Neural progenitor cell (in vitro differentiated cells): ENCODE measurements at places on chromosomes 4 and X. TPM values are rescaled to one million over a fixed set of nuclear protein-coding genes. Genes with fewer than 3 reads are reported as not detected.
A peak's percentile ranks its signal among the peaks of the same experiment; 100 is the strongest.

The TMSB15C gene
- total RNA-seq: 18.8 and 20.6 TPM in 2 replicates

The COX7B gene
- 285 and 500 TPM in 2 replicates for total RNA-seq

GRCh38 chr4:8557151-8558076 lies 22.8 kb upstream of the GPR78 start:
- no peaks in the 10 kb centered on the region for H3K36me3 ChIP-seq
- DNase-seq: no peak
- no peaks in the 10 kb centered on the region for H3K27me3 ChIP-seq
- no peak overlapping the region for H3K27ac ChIP-seq
- H3K4me3 ChIP-seq: no peak overlapping the region

The AFP gene
- 0.62 TPM in 1 of 2 replicates, not detected in the other for total RNA-seq

- H3K36me3 ChIP-seq: no peaks in the 10 kb centered on the region
- H3K4me3 ChIP-seq: no peak overlapping the region
- H3K4me1 ChIP-seq: no peaks in the 10 kb centered on the region
- H3K27ac ChIP-seq: no peak overlapping the region
- DNase-seq: no peak
- H3K27me3 ChIP-seq: no peaks in the 10 kb centered on the region
Observed at GRCh38 chrX:120111611-120112010, 4.1 kb downstream of the RHOXF1 start.

The NPNT gene
- 0.22 TPM in 1 of 2 replicates, not detected in the other for total RNA-seq

- no peak overlapping the region for H3K4me3 ChIP-seq
- H3K27ac ChIP-seq: no peak overlapping the region
- H3K27me3 ChIP-seq: no peaks in the 10 kb centered on the region
- DNase-seq: no peak
Observed at GRCh38 chr4:139609647-139610046, 53.6 kb upstream of the SETD7 start.

DNA sequence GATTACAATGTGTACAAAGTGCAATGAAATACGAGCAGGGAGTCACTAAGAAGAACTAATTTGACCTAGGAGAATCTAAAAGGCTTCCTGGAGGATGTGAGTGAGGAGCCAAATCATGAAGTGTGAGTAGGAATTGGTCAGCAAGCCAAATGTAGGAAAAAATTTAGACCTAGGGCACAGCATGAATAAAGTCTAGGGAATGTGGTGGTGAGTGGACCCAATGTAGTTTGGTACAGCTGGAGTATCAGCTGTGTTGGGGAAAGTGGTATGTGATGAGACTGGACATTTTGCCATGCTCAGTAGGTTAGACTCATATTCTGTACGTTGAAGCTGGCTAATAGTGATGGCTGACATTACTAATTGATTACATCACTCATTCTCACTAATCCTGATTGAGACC lies 191.0 kb downstream of the AFF2 start:
- DNase-seq: no peak
- H3K27me3 ChIP-seq: no peaks in the 10 kb centered on the region
- H3K27ac ChIP-seq: no peak overlapping the region

DNA sequence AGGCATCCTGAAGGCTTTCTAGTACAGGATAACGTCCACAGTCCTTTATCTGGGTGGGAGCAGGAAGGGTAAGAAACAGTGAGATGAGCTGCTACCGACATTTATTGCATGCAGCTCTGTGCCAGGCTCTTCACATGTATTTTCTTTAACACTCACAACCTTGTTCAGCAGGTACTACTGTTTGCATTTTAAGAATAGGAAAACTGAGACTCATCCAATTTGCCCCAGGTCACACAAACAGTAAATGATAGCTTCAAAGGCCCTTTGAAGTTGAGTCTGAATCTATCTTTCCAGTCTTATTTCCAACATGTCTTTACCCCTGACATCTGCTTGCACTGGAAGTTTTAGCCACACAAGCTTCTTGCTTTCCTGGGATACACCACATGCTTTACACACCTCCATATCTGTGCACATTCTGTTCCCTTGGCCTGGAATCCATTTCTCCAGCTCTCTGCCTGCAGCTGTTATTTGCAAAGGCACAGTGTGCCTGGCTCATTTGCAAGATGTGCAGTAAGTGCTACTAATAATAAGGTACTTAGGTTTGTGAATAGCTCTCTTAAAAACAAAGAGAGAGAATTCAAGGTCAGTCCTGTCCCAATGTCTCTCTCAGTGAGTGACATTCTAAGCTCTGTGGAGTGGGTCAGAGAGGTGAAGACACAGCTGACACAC lies 61.2 kb downstream of the METTL14 start:
- no peaks in the 10 kb centered on the region for H3K27me3 ChIP-seq
- no peak for DNase-seq
- no peaks in the 10 kb centered on the region for H3K4me1 ChIP-seq
- H3K4me3 ChIP-seq: no peak overlapping the region

The TASL gene
- total RNA-seq: not detected in 2 replicates

DNA sequence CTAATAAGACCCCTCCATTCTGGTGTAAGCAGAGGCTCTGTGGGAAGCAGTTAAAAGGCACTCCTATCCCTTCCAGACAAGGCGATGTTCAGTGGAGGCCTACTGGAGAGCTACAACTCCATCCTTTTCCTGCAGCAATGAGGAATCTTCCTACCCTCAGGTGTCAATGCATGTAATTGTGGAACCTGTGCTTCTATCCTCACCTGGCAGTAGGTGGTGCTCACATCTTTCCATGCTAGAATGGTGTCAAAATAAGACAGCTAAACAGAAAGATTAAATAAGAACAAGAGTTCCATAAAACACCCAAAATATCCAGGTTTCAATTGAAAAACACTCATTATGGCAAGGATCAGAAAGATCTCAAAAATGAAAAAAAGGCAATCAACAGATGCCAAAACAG lies 224.6 kb downstream of the IL15 start:
- H3K27ac ChIP-seq: no peak overlapping the region
- DNase-seq: no peak
- H3K4me1 ChIP-seq: no peaks in the 10 kb centered on the region
- no peak overlapping the region for H3K4me3 ChIP-seq
- H3K36me3 ChIP-seq: no peaks in the 10 kb centered on the region

DNA sequence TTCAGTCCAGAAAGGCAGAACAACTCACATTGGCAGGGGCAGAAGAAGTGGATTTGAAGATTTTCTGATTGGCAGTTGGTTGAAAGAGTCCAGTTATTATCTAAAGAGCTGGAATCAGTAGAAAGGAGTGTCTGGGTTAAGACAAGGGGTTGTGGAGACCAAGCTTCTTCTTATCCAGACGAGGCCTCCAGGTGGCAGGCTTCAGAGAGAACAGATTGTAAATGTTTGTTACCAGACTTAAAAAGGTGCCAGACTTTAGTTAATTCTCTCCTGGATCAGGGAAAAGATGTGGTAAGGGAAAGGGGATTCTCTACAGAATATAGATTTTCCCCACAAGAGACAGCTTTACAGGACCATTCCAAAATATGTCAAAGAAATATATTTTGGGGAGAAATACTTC lies 36.7 kb upstream of the TLR3 start:
- no peak overlapping the region for H3K4me3 ChIP-seq
- H3K27ac ChIP-seq: no peak overlapping the region
- no peaks in the 10 kb centered on the region for H3K36me3 ChIP-seq
- DNase-seq: no peak
- no peaks in the 10 kb centered on the region for H3K27me3 ChIP-seq

The TBX22 gene
- total RNA-seq: 0.53 and 1.0 TPM in 2 replicates

DNA sequence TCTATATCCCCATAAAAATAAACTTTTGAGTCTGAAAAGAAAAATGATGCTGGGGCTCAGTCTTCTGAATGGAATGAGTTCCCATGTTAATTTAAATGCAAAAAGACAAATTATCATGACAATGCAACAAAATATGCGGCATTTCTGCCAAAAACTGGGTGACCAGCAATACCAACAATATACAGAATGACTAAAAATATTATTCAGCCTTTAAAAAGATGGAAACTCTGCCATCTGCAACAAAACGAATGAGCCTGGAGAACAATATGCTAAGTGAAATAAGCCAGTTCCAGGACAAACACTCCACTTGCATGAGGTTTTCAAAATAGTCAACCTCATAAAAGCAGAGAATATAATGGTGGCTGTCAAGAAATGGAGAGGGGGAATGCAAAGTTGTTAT lies 558.5 kb downstream of the IL15 start:
- no peaks in the 10 kb centered on the region for H3K27me3 ChIP-seq
- DNase-seq: no peak
- no peak overlapping the region for H3K4me3 ChIP-seq
- H3K36me3 ChIP-seq: no peaks in the 10 kb centered on the region

GRCh38 chr4:75726577-75726976 lies 2.2 kb downstream of the USO1 start:
- no peak overlapping the region for H3K27ac ChIP-seq
- no peaks in the 10 kb centered on the region for H3K36me3 ChIP-seq
- H3K27me3 ChIP-seq: no peaks in the 10 kb centered on the region
- peak overlapping the region; percentile 87 for H3K4me3 ChIP-seq
- no peak for DNase-seq

The CLNK gene
- not detected in 2 replicates for total RNA-seq

GRCh38 chr4:90542216-90542615 lies 415.0 kb downstream of the CCSER1 start:
- no peak overlapping the region for H3K27ac ChIP-seq
- no peaks in the 10 kb centered on the region for H3K27me3 ChIP-seq
- H3K4me3 ChIP-seq: no peak overlapping the region
- DNase-seq: no peak

DNA sequence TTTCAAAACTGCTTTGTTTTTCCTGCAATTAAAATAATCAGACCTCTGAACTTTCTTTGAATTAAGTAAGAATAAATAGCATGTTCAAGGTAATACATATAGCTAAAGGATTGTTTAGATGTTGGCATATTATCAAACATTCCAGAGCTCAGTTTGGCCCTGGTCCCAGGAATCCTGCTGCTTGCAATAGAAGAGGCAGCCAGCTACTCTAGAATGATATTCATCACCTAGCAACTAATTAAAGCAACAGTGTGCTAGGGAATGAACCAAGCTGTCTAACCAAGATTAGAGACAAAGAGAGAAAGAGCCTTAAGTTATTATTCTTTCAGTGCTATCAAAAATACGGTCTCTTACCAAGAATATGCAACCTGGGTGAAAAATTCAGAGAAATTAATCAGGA lies 460.9 kb downstream of the GABRG1 start:
- no peak overlapping the region for H3K4me3 ChIP-seq
- no peaks in the 10 kb centered on the region for H3K36me3 ChIP-seq
- H3K27me3 ChIP-seq: no peaks in the 10 kb centered on the region
- DNase-seq: peak; percentile 13

The TRMT2B gene
- 11.3 and 11.5 TPM in 2 replicates for total RNA-seq

The PRRG1 gene
- 6.9 and 8.7 TPM in 2 replicates for total RNA-seq

The ZNF595 gene
- 29.1 and 36.0 TPM in 2 replicates for total RNA-seq

The CXCL13 gene
- not detected in 2 replicates for total RNA-seq

DNA sequence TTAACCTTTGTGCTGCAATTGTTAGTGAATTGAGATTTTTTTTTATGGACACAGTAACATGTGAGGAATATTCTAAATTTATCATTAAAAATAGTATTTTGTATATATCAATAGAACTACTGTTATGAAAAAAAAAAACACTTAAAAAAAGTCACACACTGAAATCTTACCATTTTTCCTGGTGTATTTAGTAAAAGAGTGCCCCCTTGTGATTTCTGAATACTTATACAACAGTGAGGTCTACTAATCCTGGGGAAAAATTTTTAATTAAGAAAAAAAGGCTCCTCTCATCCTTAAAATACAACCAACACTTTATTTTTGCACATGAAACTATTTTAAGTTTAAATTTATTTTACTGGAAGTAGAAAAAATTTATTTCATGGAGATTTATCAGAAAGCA lies 56.4 kb upstream of the SPOCK3 start:
- H3K4me3 ChIP-seq: no peak overlapping the region
- DNase-seq: peak; percentile 29
- no peaks in the 10 kb centered on the region for H3K4me1 ChIP-seq
- H3K27me3 ChIP-seq: no peaks in the 10 kb centered on the region
- H3K27ac ChIP-seq: no peak overlapping the region

The CWH43 gene
- total RNA-seq: not detected in 2 replicates

DNA sequence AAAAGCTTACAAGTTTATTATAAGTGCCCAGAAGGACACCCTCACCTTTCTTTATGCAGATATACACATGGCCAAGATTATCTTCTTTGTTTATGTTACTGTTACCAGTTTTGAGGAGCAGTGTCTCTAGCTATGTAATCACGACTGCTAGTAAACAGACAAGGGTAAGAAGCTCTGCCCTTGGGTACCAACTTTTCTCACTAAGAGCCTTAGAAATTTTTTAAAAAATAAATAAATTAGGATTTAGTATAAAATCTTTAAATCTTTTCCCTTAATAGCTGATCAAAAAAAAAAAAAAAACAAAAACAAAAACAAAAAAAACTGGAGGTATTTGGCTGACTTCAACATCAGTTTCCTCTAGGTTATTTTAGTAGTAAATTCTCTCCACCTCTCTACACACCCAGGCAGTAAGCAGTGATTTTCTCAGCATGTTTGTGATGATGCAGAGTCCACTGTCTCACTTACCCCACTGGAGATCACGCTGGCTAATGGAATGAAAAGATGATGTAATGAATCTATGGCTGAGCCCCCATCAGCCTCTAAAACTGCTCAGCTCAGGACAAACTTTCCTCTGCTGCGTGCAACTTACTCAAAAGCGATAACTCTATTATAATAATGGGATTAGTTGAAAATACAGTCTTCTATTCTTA lies 125.9 kb downstream of the FRYL start:
- H3K36me3 ChIP-seq: no peaks in the 10 kb centered on the region
- no peak overlapping the region for H3K4me3 ChIP-seq
- no peaks in the 10 kb centered on the region for H3K27me3 ChIP-seq
- H3K27ac ChIP-seq: peak overlapping the region; percentile 21

The RPGR gene
- total RNA-seq: 16.9 and 17.4 TPM in 2 replicates

GRCh38 chr4:182348779-182349326 lies 105.7 kb downstream of the TENM3 start:
- H3K27ac ChIP-seq: no peak overlapping the region
- no peak for DNase-seq
- H3K4me3 ChIP-seq: no peak overlapping the region
- peaks cover 29% of the 10 kb centered on the region for H3K4me1 ChIP-seq

The CENPVL2 gene
- total RNA-seq: 0.56 and 2.0 TPM in 2 replicates

- H3K27ac ChIP-seq: no peak overlapping the region
- H3K36me3 ChIP-seq: no peaks in the 10 kb centered on the region
- no peak for DNase-seq
Observed at GRCh38 chr4:47499700-47500099, 14.6 kb downstream of the ATP10D start.

DNA sequence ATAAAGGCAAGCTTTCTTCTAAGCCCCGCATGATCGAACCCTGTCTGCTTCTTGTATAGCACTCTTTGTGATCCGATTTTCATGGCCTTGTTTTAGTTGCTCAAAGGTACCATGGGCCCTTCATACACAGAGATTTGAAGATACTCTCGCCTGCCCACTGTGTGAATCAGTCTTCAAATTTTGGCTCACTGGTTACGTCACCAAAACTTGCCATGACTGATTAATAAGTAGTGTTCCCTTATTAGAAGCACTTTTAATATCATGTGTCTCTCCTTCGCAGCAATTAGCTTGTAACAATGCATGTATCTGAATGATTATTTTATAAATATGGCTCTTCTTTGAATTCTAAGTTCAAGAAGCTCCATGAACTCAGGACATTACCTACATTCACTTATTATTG lies 880.5 kb downstream of the STPG2 start:
- no peaks in the 10 kb centered on the region for H3K36me3 ChIP-seq
- DNase-seq: no peak
- no peaks in the 10 kb centered on the region for H3K27me3 ChIP-seq
- no peaks in the 10 kb centered on the region for H3K4me1 ChIP-seq
- no peak overlapping the region for H3K4me3 ChIP-seq

- no peak for DNase-seq
- H3K27ac ChIP-seq: no peak overlapping the region
- H3K4me1 ChIP-seq: no peaks in the 10 kb centered on the region
- H3K4me3 ChIP-seq: no peak overlapping the region
Observed at GRCh38 chr4:67909905-67910584, 26.2 kb upstream of the TMPRSS11D start.

- H3K27me3 ChIP-seq: no peaks in the 10 kb centered on the region
- H3K4me1 ChIP-seq: peaks cover 3% of the 10 kb centered on the region
- peak; percentile 29 for DNase-seq
- no peak overlapping the region for H3K4me3 ChIP-seq
Observed at GRCh38 chr4:182680234-182680653, 236.9 kb downstream of the DCTD start.

The ZBED1 gene
- total RNA-seq: 36.9 and 37.0 TPM in 2 replicates
